ENCODE measurements at places on chromosomes 3 and 15.

GRCh38 chr3:50912746-50913145 is 238.0 kb downstream of the DOCK3 start:
- no peak for DNase-seq

DNA sequence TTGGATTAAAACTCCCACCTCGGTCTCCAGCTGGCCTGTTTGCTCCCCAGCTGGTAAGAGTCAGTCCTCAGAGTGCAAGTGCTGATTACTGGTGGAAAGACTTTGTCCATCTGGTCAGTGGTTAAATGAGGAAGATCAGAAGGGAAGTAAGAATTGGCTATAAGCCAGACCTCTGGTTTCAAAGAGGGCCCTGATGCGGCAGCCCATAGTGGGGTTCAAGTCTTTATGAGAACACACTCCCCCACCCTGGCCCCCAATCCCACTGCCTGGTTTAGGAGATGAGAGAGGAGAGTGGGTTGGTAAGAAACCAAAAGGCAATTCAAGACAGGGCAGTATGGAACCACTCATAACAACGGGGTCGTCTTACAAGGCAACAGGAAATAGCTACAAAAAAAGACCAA is 65.0 kb downstream of the FRMD4B start:
- no peak for DNase-seq

DNA sequence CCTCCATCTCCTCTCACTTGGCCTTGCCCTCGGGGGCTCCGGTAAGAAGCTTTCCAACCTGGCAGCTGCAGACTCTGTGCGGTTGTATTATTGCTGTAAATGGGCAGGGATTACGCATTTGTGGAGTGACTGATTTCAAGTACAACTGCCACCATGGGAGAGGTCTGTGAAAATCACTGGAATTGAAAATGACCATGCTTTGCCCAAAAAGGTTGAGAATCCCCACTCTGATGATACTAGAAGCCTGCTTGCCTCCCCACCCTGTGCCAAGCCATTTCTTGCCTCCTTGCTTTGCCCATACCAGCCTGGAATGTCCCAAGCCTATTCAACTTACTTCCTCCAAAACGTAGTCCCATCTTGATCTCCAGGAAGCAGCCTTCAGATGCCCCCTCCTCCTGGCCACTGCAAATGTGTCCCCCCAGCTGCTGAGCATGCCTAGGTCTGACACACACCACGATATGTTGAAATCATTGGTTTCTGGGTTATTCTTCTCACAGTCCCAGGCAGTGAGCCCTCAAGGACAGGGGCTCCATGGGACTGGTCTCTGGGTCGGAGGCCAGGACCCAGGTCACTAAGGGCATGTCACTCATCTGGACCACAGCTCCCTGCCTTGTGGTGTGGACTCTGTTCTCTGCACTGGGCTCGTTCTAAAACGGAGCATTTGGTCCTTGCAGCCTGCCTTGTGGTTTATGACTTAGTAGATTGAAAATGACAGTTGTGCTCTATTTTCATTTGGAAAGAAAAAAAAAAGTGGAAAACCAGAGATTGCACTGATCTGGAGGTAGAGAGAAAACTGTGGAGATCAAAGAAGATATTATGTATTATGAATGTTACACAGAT is 42.9 kb downstream of the SMAD3 start:
- no peak for DNase-seq

GRCh38 chr15:29903785-29904464 is 81.7 kb upstream of the TJP1 start:
- no peak for DNase-seq

DNA sequence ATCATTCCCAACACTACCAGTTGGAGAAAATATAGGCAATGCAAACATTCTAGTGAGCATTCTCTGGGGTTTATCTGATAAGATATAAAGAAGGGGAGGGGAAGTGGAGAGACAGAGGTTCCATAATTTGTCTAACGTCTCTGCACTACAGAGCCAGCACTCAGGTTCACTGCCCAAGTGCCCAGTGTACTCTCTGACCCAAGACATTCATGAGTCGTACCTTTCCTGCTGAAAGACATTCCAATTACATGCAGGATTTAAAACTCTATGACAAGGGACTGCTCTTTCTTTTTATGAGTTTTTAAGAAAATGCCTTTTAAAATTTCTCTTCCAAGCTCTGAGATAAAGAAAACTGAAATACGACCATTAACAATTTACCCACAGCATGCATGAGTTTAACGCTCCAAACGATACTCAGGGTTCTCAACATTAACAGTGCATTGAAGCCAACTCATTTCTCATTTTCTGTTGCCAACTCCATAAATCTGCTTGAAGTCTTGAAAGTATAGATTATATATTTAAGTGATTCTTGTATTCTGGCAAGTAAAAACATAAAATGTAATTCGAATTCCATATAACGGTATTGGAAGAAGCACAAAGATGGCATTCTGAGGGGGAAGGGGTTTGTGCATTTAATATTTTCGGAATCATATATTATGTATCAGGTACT is 193.4 kb downstream of the SUCLG2 start:
- no peak for DNase-seq

Data from T1000 (cell line).